ENCODE measurements at places on chromosomes 4 and X.

GRCh38 chr4:77177199-77177598, 20.2 kb downstream of the CCNG2 start:
- DNase-seq = no peak

GRCh38 chrX:70592091-70592490, 147.5 kb downstream of the DLG3 start:
- no peak for DNase-seq

DNA sequence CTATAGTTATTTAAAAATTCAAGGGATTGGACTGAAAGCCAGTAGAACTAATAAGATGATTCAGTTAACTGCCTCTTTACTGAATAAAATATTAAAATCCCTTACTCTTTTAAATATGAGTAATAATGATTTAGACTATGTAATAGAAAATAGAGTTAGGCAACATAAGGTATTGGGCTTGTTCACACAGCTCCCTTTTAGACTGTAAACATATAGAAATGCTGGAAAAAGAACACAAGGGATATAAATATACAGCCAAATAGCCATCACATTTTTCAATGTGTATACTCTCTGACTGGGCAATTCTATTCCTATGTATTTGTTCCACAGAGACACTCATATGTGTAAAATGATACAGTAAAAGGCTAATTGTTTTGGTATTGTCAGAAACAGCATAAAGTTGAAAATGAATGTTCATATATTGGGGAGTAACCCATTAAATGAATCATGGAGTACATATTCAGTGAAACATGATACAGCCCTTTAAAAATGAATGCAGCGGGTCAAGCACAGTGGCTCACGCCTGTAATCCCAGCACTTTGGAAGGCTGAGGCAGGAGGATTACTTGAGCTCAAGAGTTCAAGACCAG, 129.8 kb downstream of the TBC1D19 start:
- no peak for DNase-seq

GRCh38 chr4:55517526-55518229, 29.0 kb downstream of the CLOCK start:
- DNase-seq = no peak

GRCh38 chrX:40406330-40406859, 174.4 kb upstream of the ATP6AP2 start:
- no peak for DNase-seq

DNA sequence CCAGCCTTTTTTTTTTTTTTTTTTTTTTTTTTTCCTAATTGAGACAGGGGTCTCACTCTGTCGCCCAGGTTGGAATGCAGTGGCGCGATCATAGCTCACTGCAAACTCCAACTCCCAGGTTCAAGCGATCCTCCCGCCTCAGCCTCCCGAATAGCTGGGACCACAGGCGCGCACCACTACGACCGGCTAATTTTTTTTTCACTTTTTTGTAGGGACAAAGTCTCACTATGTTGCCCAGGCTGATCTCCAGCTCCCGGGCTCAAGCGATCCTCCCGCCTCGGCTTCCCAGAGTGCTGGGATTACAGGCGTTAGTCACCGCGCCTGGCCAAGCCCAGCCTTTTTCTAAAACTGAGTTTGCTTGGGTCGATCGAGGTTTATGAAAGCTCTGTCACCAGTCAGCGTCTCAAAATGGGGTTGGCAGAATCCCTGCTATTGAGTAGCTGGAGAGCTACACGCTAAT, 1.3 kb upstream of the OTUD5 start:
- DNase-seq = peak; percentile 1

Measured in effector memory CD4-positive, alpha-beta T cell (primary cell).